Activated T-cell treated with anti-CD3 and anti-CD28 coated beads, Interleukin-2, amount 50 U/mL, for 48 hours (primary cell): ENCODE measurements at places on chromosomes 7 and 10.

DNA sequence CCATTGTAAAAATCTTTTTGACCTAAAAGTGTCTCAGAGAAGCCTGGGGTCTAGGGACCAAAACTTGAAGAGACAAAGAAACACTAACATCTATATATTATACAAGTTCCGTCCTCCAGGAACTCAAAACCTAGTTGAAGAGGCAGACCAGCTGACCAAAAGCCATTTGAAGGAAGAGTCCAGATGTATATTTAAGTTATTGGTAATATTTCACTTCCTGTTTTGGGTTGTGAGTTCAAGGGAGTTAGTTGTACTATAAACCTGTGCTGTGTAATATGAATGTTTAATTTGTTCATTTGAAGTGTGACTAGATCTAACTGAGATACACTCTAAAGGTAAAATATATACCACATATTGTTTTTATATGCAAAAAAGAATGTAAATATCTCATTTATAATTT, 45.0 kb downstream of the CDK1 start:
- DNase-seq, result no peak

GRCh38 chr10:116588995-116589394, 1.8 kb upstream of the PNLIPRP1 start:
- no peak for DNase-seq

- no peak for DNase-seq
Measured at GRCh38 chr10:133199488-133199885, 30.5 kb upstream of the UTF1 start.

- DNase-seq, result no peak
Measured at GRCh38 chr10:114313139-114313538, 74.1 kb downstream of the VWA2 start.

DNA sequence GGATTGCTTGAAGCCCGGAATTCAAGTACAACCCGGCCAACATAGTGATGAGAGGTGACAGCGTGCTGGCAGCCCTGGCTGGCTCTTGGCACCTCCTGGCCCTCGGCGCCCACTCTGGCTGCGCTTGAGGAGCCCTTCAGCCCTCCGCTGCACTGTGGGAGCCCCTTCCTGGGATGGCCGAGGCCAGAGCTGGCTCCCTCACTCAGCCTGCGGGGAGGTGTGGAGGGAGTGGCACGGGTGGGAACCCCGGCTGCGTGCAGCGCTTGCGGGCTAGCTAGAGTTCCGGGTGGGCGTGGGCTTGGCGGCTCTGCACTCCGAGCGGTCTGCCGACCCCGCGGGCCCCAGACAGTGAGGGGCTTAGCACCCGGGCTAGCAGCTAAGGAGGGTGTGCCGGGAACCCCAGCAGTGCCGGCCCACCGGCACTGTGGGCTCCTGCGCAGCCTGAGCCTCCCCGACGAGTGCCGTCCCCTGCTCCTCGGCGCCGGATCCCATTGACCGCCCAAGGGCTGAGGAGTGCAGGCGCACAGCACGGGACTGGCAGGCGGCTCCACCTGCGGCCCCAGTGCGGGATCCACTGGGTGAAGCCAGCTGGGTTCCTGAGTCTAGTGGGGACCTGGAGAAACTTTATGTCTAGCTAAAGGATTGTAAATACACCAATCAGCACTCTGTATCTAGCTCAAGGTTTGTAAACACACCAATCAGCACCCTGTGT, 12.1 kb upstream of the RNF216 start:
- no peak for DNase-seq

DNA sequence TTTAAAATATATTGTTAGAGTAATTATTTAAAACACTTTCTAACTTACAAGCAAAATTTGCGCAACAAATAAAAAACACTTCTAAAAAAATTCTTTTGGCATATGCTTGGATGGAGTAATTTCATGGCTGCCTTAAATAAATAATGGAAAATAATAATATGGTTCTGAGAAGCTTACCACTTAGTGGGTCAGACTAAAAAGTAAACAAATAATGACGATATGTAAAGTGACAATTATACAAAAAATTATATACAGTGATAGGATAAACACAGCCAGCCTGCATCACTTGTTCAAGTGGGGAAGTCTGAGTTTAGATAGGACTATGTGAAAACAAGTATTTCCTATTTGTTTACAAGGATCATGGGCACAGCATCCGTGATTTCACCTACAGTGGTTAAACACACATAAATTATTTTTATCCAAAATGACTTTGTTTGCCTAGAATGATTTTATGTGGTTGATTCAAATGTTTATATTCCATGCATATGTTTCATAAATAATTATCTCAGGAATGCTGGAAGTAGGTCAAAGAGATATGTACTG, 141.7 kb upstream of the SEMA3D start:
- no peak for DNase-seq

GRCh38 chr7:98196706-98197605, 14.3 kb upstream of the BHLHA15 start:
- no peak for DNase-seq
